ENCODE measurements at places on chromosomes 3 and 15. TPM values are rescaled to one million over a fixed set of nuclear protein-coding genes. Genes with fewer than 3 reads are reported as not detected.

DNA sequence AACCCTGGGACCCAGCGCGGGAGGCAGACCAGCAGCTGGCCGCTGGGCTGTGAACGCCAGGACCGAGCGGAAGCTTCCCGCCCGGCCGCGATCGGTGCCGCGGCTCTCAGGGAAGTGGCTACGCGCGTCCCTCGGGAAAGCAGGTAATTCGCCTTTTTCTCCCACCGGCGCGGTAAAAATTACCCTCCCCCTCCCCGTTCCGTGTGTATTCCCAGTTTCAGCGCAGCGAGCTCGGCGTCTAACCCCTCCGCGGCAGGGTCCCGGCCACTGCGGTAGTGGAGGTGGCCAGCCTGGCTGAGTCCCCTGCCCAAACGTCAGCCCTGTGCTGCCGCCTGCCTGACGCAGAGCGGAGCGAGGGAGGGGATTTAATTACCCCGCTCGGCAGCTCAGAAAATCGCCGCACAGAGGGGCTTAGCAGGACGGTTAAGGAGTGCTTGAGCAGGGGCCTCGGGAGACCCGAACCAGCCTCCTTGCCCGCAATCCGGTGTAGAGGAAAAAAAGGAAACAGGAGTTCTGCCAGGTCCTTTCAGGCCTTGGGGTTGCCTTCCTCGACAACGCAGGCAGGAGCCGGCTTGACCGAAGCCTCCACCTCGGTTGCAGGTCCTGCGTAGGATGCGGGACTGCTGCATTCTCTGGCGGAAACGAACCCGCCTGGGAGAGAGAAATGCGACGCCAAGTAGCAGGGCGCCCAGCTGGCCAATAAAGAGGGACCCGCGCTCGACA is 2.9 kb downstream of the GATA2 start:
- no peak for DNase-seq

GRCh38 chr15:77852241-77853007 is 219.7 kb upstream of the LINGO1 start:
- DNase-seq, result no peak

DNA sequence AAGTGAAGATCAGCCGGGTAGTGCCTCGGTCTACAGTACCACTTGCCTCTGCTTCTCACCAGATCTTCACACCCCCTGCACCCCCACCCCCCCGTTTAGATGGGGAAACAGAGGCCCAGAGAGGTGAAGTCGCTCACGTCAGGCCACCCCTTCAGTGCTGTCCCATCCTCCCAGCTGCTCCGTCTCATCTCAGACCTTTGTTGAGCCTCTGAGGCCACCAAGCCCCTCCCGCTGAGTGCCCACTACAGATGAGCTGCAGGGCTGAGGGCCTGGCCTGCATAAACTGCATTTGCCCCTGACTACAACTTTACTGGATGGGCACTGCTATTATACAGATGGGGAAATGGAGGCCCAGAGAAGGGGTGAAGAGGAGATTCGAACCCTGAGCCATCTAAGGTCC is 35.8 kb downstream of the ADAMTS7 start:
- DNase-seq, result no peak

DNA sequence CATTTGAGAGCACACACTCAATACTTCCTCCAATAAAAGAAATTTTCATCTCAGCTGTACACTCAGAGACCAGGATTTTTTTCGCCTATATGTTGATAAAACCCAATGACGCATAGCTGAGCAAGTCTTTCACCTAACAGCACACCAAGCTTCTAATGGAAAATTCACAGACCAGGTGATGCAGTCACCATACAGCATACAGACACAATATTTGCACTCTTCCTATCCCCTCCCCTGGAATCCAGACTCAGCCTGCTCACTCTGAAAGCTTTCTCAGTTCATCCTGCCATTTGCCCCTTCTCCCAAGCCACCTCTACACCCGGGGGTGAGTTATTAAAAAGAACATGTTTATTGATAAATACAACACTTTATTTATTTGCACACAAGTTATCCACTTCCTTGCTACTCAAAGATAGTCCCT is 1.7 kb downstream of the TBC1D5 start:
- no peak for DNase-seq

DNA sequence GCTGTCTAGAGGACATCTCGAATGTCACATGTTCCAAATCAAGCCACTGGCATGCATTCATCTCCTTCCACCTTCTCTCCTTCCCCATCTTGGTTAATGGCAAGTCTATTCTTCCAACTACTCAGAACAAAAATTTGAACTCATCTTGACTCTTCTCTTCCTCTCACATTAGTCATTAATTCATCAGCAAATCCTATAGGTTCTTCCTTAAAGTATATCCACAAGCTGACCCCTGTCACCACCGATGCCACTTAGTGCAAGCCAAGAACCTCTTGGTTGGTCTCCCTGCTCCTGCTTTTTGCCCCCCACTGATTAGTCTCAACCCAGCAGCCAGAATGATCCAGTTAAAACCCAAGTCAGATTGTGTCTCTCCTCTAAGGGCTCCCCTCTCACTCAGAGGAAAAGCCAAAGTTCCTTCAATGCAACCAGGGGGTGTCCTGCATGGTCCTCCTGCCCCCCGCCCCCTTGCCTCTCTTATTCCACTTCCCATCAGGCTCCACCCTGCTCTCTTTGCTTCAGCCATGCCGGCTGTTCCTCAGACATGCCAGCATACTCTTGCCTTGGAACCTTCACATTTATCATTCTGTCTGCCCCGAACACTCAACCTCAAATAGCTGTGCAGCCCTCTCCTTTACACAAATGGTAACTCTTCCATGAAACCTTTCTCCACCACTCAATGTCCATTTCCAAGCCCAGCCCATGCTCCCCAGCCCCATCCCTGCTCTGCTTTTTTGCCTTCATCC is 1.0 kb upstream of the GALNT15 start:
- no peak for DNase-seq

- no peak for DNase-seq
Observed at GRCh38 chr3:133413161-133414020, 13.5 kb downstream of the BFSP2 start.

DNA sequence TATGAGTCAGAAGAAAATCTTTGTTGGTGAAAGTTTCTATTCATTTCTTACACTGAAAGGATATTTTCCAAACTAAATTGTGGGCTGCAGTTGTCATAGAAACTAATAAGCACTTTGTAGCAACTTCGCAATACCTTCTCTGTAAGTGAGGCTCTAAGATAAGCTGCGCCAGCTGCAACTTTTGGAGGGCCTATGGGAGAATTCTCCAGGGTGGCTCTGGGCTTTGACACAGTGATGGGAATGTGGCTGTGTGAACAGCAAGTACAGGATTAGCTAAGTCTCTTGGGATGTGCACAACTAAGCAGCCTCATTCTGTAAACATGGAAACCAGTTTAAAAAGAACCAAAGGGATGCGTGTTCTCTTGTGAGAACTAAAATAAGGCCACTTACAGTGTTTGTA is 124.6 kb upstream of the SGO1 start:
- no peak for DNase-seq

The PAQR9 gene
- 0.29 TPM for total RNA-seq

The GOLGA8J gene
- total RNA-seq, result not detected

The SPSB4 gene
- 0.58 TPM for total RNA-seq

Measured in epithelial cell of proximal tubule (primary cell).